PC-9 (cell line): ENCODE measurements at places on chromosomes 6 and 20.

DNA sequence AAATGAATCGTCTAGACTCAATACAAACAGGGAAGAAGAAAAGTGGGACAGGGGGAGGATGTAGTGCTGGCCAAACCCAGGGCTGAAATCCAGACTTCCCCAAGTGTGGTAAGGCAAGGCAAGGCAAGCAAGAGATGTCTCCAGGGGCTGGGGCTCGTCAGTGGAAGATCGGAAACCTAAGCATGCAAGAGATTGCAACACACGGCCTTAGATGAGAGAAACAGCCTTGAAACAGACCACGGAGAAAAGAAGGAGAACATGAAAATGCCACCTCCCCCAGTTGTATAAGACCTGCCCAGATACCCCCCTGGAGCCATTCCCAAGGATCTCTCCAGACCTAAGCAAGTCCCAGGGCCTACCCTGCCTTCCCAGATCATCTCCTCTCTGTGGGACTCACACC lies 20.0 kb downstream of the VEGFA start:
- no peak for DNase-seq

GRCh38 chr20:35942243-35942642 lies 12.1 kb downstream of the SCAND1 start:
- DNase-seq = no peak

DNA sequence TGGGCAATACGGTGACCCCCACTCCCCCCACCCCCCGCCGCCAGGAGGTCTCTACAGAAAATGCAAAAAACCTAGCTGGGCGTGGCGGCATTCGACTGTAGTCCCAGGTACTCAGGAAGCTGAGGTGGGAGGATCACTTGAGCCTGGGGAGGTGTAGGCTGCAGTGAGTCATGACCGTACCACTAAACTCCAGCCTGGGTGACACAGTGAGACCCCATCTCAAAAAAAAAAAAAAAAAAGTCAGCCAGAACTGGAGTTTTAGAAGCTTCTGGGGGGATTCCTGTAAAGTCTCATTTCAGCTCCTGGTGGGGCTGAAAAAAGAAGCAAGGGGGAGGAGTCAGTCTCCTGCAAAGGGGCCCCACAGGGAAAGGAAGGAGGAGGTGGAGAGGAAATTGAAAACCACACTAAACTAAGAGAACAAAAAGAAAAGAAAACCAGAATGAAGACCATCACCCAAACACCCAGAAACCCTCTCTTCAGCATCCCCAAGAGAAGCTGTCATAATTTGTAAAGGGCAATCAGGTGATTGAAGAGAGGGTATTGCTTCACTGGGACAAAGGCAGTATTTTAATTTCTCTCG lies 50.4 kb downstream of the NOL4L start:
- DNase-seq = no peak

GRCh38 chr6:22231616-22232015 lies 65.2 kb downstream of the PRL start:
- DNase-seq = no peak

DNA sequence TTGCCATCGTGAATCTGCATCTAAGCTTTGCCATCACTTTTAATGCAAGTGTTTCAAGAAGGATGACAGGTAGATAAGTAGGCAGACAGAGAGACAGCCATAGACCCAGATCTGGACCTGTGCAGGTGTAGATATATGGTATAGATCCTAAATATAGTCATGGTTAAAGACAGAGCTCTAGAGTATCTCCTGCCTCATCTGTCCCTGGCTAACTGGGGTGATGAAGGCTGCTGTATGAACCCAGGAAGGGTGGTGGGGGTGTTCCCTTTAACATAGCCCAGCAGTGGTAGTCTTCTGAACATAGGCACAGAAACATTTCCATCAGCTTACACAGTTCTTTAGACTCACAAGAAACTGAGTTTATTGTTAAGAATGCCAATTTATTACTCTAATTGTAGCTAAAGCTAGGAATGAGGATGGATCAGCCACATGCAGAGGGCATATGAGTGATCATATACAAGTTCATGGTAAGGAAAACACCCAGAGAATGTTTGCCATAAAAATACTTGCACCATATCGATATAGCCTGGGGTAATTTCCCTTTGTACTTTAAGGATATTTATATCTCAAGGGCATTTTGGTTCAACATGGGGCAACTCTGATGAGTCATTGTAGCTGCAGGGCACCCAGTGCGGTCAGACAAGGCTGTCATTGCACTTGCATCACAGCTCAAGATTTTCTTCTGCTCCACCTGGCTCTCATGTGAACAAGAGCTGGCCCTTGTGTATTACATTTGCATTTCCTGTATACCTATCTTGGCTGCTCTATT lies 587.2 kb downstream of the EPM2A start:
- DNase-seq = peak; percentile 83

DNA sequence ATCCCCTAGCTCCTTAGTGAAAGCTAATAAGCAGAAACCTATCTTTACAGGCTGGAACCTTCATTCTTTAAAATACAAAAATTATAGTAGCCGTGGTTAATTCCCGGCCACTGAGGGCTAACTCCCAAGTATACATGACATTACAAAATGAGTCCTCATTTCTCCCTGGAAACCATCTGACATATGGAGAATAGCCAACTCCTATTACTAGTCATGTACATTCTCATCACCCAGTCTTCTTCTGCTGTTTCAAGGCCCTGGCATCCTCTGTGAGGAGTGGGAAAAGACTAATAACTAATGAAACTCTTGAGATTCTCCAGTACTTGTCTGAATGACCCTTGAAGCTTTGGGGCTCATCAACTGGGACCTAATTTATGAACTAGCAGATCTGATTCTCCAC lies 30.2 kb downstream of the CSNK2A1 start:
- DNase-seq = no peak

DNA sequence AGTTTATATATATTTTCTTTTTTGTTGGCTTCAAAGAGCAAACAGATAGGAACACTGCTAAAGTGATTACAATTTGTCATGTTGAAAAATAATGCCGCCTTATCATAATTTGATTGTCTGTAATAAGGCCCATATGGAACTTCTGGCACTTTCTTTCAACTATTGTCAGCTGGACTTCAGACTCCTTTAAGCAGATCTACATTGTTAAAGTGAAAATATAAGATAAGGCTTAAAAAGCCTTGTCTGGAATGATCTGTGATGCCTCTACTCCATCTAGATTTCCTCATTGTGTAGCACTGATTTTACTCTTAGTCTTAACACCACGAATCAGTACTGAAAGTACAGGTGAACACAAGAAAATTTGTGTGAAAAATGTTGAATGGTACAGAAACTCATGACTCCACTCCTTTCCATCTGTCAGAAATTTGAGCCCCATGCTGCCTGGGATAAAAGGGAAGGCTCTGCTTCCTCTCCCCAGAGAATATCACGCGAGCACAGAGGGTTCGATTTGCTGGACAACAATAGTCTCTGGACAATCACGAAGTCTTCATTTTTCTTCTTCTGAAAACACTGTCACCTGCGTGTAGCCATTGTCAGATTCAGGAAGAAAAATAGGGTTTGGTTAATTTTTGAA lies 56.0 kb downstream of the BCAS1 start:
- no peak for DNase-seq
